ENCODE measurements at places on chromosomes 1 and 21.

DNA sequence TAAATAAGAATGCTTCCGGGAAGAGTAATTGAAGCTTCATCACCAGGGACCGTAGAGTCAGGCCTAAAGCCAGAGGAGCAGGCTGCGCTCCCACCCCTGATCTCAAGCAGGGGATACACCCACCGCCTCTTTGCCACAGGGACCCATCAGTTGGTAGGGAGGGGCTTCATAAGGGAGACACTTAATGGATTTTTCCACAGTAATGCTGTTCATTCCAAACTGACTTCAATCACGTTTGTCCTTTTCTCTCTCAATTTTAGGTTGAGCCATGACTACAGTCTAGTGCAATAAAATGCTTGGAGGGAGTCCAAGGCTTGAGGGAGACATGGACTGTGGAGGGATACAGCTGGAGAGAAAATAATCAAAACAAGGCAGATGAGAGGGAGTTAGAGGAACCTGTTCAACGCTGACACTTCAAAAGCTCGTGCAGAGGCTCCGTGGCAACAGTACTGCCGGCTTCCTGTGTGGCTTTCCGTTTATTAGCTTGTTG is 111.5 kb downstream of the SEC16B start:
- no peak for DNase-seq

DNA sequence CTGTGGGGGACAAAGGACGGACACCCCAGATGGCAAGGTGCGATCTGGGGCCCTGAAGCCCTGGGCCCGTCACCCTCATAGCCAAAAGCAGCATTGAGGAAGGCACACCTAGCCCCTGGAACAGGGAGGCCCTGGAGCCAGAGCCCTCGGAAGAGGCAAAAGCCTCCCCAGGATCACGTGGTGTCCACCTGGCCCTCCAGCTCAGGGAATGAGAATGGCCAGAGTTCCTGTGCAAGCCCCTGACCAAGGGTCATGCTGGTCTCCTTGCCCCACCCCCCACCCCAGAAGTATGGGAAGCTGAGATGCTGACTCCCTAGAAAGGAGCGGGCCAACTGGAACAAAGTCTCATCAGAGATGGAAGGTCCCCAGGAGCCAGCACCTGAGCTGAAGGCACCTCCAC is 1.0 kb upstream of the PDZK1IP1 start:
- no peak for DNase-seq

- DNase-seq = no peak
These were observed 22.5 kb downstream of the KIF26B start for GRCh38 chr1:245177071-245177900.

GRCh38 chr1:15867288-15867687 is 19.8 kb downstream of the SPEN start:
- no peak for DNase-seq

DNA sequence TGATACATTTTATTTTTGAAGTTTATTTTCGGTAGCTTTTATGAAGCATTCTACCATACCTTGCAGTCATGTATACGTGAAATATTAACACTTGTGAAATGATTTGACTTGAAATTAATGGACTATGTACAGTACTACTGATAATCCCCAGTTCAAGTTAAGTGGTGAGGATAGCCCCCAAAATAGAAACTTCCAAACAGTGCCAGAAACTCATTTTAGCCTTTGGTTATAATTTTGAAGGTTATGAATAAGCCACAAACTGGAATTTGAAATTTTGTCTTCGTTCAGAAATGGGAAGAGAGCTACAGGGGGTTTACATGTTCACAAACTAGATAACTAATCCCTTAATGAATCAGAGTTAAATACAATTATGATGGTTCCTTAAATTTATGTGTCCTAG is 1.5 kb upstream of the HNRNPU start:
- no peak for DNase-seq

GRCh38 chr1:23745515-23745914 is 2.2 kb downstream of the ELOA start:
- DNase-seq = no peak

DNA sequence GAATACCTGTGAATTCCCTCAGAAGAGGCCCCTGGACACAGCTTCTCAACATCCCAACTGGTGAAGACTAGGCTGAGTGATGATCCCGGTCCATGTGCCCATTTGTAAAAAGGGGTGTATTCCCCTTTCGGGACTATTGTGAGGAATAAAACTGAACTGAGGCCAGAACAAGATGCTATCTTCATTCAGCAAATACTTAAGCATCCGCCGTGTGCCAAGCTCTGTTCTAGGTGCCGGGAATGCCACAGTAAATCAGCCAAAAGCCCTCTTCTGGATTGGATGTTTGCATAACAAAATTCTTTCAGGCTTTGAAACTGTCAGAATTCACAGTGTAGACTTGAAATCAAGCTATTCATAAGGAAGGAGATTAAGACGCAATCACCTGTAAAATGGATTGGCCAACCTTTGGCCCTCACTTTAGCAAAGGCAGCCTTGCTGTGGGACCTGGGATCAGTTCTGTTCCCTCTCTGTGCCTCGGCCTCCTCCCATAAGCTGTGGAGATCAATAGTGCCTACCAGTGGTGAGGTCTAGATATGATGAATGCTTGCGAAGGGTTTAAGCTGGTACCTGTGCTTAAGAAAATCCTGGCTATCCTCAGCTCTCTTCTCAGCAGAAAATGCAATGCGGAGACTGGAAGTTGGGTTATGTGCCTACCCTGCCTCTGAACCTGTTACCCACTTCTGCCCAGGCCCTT is 1.8 kb downstream of the ALPL start:
- DNase-seq = no peak

- no peak for DNase-seq
These were observed 81.4 kb downstream of the ESRRG start for GRCh38 chr1:216641669-216642460.

- no peak for DNase-seq
These were observed 1.1 kb upstream of the EPS8L3 start for GRCh38 chr1:109764561-109765482.

DNA sequence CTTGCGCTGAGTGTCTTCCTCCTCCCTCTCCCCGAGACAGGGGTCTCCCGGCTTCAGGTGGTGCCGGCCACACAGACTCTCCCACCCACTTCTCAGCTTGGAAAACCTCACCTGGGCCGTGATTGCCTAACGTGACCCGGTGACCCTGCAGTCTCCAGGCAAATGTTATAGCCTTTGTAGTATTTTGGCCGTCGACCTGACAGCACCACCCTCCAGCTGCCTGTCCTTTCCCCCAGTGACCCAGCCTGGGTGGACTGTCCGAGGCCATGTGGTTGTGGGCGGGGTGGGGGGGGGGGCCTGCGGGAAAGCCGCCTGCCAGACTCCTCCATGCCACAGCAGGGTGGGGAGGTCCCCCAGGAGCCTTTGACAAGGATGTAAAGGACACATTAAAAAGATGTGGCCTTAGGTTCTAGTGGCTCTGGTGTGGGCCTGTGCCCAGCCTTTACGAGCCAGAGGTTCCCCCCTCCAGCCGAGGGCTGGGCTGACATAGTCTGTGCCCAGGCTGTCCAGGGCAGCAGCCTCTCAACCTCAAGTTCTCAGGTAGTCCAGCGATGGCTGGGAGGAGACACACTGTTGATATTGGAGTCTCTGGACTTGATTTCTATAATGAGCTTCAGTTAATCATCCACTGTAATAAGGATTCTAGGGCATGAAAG is 8.1 kb downstream of the TOR3A start:
- DNase-seq = no peak

DNA sequence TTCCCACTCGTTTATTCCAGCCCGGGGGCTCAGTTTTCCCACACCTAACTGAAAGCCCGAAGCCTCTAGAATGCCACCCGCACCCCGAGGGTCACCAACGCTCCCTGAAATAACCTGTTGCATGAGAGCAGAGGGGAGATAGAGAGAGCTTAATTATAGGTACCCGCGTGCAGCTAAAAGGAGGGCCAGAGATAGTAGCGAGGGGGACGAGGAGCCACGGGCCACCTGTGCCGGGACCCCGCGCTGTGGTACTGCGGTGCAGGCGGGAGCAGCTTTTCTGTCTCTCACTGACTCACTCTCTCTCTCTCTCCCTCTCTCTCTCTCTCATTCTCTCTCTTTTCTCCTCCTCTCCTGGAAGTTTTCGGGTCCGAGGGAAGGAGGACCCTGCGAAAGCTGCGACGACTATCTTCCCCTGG is 716 bp downstream of the OLIG2 start:
- no peak for DNase-seq

DNA sequence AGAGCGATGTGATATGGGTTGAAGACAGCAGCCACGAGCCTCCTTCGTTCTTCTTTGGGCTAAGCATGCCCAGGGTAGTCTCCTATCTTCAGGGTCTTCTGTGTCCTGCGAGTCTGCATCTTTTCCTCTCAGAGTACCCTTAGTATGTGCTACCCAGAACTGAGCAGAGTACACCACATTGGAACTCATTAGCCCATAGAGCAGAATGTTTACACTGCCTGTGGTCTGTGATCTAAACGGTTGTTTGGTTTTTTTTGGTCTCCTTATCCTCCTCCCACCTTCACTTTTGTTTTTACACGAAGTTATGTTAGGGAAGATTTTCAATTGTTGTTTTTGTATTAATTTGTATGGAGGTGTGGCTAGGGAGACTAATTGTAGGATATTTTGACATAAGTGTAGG is 126.4 kb downstream of the NEK7 start:
- no peak for DNase-seq

DNA sequence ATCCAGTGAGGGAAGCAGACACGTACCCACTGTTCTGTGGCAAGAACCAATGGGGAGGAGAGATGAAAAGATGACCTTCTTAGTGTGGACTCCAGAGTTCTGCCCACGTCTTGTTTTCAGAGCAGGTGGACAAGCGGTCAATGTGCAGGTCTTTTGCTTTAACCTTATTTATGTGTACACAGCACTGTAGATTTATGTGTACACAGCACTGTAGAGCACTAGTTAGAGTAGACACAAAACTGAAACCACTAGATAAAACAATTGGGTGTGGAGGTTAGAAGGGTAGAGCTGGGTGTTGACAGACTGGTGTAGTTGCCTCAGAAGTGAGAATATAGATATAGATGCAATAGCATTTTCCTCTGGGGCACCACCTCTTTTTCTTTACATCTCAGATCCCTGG is 150.0 kb downstream of the MAGI3 start:
- no peak for DNase-seq

DNA sequence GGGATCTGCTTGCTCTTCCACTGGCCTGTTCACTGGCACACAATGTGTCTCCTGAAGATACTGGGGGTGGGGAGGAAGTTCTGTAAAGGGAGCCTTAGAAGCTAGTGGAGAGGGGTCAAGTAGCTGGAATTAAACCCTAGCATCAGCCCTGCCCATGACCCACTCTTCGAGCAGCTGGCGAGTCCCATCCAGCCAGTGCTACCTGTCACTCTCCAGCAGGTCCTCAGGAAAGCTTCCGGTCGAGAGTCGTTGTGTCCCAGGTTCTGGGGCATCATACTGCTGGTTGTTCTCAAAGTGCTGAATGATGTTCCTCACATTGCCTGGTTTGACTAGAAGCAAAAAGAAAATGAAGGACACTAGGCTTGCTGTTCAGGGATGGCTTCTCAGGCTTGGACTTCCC is 30.9 kb downstream of the LRRC71 start:
- no peak for DNase-seq

DNA sequence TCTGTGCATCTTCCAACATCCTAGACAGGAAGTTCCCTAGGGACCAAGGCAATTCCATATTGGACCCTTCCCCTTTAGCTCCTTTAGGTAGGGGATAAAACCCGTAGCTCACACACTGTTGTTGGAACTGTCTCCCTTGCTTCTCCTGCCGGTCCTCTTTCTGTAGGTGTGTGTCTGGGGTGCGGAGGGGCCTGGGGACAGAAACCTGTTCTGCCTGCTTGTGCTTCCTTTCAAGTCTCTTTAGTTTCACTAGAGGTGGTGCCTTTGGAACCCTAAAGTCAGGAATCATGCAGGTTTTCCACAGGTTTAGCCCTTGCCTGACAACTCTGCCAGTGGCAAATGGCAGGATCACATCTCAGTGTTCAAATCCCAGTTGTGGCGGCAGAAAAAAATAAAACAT is 74.6 kb upstream of the PTGFRN start:
- no peak for DNase-seq

GRCh38 chr21:46322351-46323226 is 1.1 kb downstream of the C21orf58 start:
- no peak for DNase-seq

- no peak for DNase-seq
These were observed 53.2 kb upstream of the PARP1 start for GRCh38 chr1:226461087-226461486.

GRCh38 chr21:16605597-16605996 is 875.8 kb downstream of the USP25 start:
- no peak for DNase-seq

- no peak for DNase-seq
These were observed 29.1 kb upstream of the IRF2BP2 start for GRCh38 chr1:234638832-234639799.

DNA sequence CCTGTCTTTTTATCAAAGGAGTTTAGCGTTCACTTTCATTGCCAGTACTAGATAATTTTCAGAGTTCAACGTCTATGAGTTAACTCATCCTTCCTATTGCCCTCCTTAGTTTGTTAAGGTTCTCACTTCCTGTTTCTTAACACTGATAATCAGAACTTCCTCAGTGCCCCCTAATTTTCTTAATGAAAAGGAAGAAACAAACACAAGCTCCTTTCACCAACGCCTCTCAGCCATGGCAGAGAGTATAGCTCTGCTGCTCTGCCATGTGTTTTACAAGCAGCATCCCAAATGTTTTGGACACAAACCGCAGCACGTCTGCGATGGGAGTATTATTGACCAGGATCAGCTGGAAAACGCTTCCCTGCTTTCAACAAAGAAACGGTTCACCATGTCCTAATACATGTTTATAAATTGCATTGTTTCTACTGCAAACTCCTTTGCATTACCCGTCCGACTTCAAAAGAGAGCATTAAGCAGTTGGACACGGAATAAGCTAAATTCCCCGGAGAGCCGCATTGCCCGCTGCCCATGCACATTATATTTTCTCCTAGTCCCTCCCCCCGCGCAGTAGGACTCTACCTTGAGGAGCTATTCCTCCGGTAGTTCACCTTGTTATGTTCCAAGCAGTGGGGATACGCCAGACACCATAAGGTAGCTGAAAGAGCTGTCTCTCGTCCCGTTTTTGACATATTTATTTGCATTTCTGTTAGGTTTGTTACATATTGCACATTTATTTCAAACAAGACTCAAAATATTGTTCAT is 561 bp downstream of the OLFM3 start:
- DNase-seq = no peak

- DNase-seq = no peak
These were observed 28.7 kb downstream of the PTGFR start for GRCh38 chr1:78519446-78519845.

All from brain pericyte (primary cell).